ENCODE measurements at places on chromosomes 12 and 14.
A peak's percentile ranks its signal among the peaks of the same experiment; 100 is the strongest.

DNA sequence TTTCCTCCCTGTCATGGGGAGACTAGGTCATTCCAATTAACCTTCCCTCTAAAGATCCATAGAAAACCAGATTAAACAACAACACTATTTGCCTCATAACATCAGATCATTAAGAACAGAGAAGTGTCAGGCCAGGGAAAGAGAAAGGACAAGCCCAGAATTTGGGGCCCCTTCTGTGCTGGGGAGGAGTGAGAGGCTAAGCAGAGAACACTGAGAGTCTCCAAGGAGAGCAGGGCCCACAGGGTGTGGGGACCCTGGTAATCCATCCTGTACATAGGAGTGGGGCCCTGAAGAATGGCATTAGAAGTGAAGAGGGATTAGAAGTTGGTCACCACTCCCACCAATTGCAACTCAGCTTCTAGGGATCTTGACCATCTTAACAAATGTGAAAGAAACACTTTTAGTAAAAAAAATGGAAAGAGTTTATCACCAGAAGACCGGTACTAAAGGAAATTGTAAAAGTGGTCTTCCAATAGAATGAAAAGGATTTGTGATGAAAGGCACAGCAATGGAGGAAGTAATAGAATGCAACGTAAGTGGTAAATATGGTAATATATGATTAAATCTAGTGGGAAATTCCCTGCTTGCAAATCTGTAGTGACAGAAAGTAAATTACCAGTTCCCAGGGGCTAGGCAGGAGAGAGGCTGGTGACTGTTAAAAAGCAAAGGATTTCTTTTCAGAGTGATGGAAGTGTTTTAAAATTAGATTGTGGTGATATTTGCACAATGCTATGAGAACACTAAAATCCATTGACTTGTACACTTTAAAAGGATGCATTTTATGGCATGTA is 14.0 kb upstream of the TMTC1 start:
- no peak for DNase-seq

DNA sequence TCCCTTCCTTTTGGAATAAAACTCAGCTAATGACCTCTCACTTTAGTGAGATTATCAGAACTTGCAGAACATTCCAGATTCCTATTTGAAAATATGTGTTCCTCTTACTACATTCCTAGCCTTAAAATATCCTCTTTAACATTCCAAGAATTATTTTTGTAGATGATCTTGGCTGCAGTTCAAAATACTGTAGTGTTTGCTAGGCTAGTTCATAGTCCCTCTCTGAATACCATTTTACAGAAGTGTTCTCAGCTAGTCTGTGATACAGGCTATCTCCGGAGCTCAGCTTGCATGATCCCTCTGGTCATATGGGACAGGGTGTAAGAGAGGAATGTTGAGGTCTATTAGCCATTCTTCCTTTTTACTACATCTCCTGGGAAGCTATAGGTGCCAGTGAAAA is 17.6 kb upstream of the GPR33 start:
- DNase-seq: no peak

DNA sequence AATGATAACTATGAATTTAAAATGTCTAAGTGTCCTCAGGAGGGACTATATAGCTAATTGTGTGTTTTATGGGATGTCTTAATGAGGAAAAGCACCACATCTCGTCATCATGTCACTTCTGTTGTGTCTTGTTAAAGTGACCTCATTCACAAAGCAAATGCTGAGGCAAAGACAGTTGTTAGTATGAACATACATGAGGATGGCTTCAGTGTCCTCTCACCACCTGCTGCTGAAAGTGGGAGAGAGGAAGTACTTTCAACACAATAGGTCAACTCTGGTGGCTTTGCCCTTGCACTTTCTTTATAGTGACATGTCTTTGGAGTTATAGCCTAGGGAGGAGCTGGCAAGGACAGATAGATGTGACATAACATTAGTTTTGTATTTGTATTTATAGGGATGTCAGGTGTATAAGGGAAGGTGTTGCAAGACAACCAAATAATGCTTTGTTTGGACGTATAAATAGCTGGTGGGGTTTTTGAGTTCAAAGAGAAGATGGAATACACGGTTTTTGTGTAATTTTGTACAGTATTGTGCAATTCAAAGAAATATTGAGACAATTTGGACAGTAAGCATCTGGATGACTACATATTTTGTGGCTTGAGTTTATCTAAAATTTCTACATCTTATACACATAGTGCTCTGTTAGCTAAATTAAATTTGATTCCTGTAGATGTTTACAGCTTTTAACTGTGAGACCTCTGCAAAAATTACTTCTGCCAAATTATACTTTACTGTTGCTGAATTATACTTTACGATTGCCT is 131.7 kb upstream of the ATP2B1 start:
- DNase-seq: no peak

DNA sequence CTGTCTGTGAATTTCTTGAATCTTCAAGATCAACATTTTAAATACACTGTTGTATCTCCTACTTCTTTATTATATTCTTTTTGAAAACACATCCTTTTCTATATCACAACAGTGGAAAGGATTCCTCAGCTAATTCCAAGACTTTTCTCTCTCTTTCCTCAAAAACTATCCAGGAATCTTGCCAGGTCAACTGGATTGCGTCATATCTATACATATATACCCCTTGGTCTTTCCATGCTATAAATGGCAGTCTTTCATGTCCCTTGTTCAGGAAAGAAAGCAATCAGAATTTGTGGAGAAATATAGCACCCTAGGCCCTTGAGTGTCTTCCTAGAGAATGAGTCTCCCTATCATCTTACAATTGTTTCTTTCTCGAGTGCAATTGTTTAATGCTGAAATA is 149.0 kb downstream of the KCNA5 start:
- DNase-seq: no peak

GRCh38 chr14:100893228-100893601 is 10.3 kb downstream of the RTL1 start:
- DNase-seq: no peak

- no peak for DNase-seq
Observed at GRCh38 chr14:33516898-33517436, 433.9 kb downstream of the EGLN3 start.

GRCh38 chr14:99579903-99580571 is 24.0 kb downstream of the CCDC85C start:
- DNase-seq: no peak

DNA sequence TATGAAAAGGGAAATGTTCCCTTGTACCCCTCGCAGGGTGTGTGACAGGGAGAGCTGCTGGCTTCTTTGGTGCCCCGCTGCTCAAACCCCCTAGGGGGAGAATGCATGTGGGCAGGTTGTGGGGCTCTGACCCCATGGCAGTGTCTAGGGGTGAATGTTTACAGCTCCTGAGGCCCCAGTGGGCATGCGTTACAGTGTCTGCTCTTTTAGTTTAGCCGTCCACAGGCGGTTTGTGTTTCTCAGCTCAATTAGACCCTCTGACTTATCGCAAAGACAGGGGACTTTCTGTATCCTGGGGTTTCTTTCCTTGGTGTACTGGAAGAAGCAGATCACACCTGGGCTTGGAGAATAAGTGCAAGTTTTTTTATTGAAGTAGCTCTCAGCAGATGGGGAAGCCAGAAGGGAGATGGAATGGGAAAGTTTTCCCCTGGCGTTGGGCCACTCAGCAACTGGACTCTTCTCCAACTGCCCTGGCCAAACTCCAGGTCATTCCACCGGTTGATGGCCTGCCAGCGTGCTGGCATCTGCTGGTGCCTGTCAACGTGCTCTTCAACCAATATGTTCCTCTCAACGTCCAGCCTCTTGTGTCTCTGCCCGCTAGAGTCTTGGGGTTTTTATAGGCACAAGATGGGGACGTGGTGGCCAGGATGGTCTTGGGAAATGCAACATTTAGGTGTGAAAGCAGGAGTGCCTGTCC is 720.9 kb downstream of the FSCB start:
- no peak for DNase-seq

- no peak for DNase-seq
Observed at GRCh38 chr12:86837246-86837645, 581.1 kb upstream of the MGAT4C start.

- DNase-seq: no peak
Observed at GRCh38 chr12:123490089-123490488, 32.1 kb downstream of the SNRNP35 start.

- DNase-seq: no peak
Observed at GRCh38 chr14:48628870-48629269, 953.5 kb upstream of the MDGA2 start.

DNA sequence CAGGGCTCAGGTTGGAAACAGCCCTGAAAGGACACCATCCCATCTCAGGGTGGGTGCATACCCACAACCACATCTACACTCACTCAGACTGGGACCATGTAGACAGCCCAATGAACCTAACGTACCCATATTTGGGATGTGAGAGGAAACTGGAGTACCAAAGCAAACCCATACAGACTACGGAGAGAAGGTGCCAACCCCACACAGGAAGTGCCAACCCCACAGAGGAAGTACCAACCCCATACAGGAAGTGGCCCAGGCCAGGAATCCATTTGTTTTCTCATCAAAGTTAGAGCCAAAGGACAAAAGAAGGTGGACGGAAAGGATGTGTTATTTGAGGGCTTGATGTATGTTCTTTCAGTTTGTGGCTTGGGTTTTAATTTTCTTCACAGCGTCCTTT is 19.5 kb upstream of the SPIC start:
- no peak for DNase-seq

DNA sequence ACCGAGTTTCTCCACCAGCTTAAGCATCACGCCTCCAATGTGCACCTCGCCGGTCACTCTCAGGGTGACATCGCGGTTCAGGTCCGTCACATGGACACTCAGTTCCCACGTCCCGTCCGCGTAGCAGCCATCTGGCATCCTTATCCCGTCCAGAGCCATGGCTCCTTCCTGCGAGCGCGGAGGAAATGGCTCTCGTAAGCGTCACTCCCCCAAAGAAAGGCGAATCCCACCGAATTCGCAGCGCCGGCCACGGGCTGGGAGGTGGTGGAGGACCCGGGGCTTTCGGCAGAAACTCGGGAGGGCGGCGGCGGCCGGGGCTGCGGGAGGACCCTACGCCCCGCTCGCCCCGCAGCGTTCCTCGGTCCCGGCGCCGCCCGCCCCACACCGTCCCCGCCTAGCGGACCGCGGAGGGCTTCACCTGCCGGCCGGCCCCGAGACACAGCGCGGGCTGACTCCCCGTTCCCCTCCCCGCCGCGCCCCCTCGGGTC is 396 bp downstream of the FERMT2 start:
- DNase-seq: peak; percentile 70

GRCh38 chr12:109606320-109607028 is 32.9 kb downstream of the MVK start:
- DNase-seq: peak; percentile 75

DNA sequence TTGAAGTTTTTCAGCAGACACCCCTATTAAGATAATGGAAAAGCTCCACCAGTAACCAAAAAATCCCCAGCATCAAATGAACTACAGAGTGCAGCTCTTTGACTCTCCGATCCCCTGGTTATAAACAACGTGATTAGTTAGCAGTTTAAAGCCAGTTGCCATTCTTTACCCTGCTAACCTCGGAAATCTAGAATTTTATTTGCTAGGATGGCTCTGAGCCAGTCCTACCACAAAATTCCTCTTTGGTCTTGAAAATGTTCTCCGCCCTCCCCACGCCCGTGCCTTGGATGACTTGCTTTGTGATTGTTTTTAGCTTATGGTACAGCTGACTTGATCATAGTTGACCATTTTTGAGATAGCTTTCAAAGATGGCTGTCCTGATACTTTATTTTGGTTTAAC is 1.2 kb downstream of the KLHDC2 start:
- DNase-seq: peak; percentile 6

DNA sequence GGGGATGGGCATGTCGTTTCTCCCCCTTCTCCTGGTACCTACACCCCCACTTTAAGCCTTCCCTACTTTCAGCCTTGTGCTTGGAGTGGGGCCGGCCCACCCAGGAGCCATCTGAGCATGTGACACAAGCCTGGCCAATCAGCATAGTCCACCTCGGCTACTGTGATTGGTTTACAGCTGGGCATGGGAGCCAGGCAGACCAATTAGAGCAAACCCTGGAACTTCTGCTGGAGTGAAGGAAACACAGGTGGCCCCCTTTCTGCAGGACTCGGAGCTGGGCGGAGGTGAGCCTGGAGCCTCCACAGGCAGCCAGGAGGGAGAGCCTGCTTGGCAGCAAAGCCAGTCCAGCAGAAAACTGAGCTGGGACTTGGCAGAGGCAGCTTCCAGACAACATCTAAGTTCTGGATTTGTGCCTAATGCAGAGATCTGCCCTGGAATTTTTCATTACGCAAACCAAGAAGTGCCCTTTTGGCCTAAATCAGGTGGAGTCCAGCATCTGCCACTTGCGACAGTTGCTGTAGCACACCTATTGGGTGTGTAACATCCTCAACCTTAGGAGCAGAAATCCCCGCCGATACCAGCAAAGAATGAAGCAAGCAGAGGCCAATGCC is 59.5 kb downstream of the SCARB1 start:
- peak; percentile 22 for DNase-seq

- DNase-seq: no peak
Observed at GRCh38 chr12:82593143-82593542, 93.6 kb upstream of the TMTC2 start.

DNA sequence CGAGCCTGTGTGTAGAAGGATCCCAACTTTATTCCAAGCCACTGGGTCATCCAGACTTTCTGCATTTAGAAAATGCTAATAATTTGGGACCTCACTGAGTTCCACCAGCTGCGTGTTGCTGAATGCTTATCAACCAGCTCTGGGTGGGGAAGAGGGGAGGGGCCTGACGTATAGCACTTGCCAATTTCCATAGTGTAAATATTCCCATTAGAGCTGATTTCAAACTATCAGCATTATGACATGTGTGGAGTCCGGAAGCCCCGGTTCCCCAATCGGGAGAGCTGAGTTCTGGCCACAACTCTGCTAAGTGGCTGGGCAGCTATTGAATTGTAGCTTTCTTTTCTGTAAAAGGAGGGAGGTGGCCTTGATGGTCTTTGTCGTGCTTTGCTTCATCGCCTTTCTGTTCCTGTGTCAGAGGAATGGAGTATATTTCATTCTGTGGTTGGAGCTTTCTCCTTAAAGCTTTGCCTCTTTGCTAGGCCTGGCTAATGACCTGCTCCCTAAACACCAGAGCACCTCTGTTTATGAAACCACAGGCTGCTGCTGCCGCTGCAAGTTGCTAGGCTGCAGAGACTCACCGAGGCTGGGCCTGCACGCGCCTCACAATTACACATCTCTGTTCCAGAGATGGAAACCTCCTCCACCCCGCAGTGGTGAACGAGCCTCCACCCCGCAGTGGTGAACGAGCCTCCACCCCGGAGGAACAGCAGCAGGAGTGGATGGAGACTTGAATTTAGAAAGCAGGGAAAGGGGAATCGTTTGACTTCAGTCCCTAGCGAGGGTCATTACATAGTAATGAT is 7.7 kb upstream of the BCL7A start:
- no peak for DNase-seq

GRCh38 chr14:95495538-95496025 is 20.9 kb downstream of the SYNE3 start:
- peak; percentile 62 for DNase-seq

Data from pons (tissue), 1 donor.